NCI-H1436 (cell line): ENCODE measurements at places on chromosomes 3 and 15.

DNA sequence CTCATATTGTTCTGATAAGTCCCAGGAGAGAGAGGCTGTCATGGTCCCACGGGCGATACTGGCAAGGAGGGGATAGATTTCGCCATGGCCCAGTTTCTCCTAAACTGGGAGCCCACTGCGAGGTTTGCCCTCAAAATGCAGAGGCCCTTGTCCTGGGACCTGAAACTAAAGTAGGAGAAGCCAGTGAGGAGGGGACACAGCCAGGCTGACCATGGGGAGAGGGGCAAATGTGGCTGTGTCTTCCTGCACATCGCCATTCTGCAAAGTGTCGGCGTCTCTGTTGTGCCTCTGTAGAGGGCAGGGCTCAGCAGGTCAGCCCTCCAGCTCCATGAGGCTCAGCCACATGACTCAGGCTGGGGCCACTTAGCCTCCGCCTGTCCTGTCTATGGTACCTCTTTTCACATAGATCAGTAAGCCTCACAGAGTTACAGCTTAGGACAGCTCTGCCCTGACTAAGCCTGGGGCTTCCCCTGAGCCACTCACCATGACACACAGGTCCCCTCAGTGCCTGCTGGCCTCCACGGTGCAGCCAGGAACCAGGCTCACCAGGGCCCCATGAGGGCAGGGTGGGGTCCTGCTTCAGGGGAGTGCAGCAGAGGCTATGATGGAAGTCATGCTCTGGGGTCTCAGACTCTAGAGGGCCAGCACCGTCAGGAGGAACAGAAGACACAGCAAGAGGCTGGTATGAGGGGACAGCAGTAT is 28.6 kb upstream of the PLXNA1 start:
- no peak for DNase-seq

- DNase-seq: no peak
Observed at GRCh38 chr3:171783626-171784025, 26.7 kb downstream of the PLD1 start.

GRCh38 chr15:68979816-68980215 is 34.7 kb upstream of the NOX5 start:
- DNase-seq: no peak

- no peak for DNase-seq
Observed at GRCh38 chr3:12893247-12893646, 51.9 kb upstream of the RPL32 start.

DNA sequence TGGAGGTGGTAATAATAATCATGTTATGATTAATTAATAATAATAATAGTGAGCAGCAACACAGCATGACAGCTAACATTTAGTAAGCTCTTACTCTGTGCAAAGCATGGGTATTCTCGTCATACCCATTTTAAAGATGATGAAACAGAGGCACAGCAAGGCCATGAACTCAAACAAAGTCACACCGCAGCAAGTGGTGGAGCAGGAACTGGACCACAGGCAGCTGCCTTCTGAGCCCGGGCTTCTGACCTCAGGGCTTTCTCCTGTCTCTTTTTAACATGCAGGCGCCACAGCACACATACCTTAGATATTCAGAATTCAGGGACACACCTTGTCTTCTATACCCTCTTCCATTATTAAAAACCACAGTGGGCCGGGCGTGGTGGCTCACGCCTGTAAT is 50.7 kb upstream of the SPATA12 start:
- DNase-seq: no peak

DNA sequence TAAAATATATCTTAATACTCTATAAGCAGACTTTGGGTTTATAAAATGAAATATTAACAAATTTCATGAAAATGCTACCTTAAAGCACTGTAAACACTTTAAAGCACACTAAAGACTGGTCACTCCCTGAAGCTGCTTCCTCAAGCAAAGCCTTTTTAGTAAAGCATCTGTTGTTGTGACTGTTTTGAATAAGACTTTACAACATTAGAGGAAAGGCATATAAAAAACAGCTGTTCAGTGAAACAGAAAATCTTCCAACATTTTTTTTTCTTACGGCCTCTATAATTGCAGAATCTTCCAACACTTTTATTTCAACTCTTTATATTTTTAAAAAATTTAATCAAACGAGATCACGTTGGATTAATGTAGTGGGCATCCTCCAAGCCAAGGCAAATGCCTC is 48.1 kb downstream of the GRK7 start:
- DNase-seq: no peak

GRCh38 chr3:46183330-46183729 is 24.8 kb downstream of the CCR1 start:
- no peak for DNase-seq

- DNase-seq: no peak
Observed at GRCh38 chr3:108102420-108103039, 11.7 kb upstream of the CD47 start.

- DNase-seq: no peak
Observed at GRCh38 chr15:76274226-76274625, 37.0 kb downstream of the ETFA start.

DNA sequence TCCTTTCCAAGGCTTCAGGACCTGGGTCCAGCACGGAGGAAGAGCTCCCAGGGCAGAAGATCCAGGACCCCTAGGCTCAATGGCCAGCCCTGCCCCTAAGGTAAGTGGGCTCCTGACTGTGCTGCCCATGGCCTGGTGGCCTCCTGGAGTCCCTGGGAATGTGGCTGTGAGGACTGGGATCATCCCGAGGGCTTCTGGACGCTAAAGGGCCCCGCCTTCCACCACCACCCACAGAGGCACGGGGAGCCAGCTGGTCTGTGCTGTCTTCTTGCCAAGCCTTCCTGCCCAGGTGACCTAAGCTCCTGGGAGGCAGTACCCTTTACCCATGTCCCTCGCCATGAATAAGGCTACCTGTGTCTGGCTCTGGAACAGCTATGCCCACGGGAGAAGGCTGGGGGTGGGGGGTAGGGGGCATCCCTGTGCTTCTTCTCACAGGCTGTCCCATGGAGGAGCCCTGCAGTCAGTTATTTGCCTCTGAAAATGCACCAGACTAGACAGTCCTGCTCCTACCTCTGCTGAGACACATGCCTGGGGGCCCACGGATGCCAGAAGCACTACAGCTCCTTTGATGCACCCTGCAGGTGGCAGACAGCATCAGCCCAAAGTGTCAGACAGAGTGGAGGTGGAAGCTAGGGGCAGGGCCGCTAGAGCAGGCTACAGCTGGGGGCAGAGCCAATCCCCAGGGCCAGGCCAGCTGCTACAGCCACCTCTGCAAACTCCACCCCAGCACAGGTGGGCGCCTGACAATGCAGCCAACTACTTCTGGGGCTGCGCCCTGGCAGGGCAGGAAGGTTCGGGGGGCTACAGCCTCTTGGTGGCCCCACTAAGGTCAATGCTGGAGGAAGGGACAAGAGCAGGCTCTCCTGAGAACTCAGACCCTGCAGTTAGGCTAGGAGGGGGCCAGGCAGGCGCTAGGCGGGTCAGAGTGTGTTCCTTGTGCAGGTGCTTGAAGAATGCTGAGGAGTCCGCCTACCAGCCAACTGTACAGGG is 90.9 kb downstream of the SEC22A start:
- DNase-seq: no peak

DNA sequence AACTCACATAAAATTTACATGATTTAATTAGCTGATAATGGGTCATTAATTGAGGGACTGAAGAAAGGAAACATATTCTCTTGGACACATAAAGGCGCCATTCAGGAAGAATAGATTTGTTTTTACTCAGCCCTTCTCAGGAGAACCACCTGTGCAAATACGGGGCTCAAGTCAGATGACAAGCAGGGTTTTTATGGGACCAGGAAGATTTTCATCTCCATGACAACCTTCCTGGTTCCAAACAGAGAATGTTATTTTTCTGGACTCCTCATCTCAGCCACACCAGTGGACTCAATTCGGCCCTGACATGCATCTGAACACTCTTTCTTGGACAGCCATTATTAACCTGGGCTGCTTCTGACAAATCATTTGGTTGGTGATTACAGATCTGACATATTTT is 120.5 kb downstream of the PDZRN3 start:
- no peak for DNase-seq

DNA sequence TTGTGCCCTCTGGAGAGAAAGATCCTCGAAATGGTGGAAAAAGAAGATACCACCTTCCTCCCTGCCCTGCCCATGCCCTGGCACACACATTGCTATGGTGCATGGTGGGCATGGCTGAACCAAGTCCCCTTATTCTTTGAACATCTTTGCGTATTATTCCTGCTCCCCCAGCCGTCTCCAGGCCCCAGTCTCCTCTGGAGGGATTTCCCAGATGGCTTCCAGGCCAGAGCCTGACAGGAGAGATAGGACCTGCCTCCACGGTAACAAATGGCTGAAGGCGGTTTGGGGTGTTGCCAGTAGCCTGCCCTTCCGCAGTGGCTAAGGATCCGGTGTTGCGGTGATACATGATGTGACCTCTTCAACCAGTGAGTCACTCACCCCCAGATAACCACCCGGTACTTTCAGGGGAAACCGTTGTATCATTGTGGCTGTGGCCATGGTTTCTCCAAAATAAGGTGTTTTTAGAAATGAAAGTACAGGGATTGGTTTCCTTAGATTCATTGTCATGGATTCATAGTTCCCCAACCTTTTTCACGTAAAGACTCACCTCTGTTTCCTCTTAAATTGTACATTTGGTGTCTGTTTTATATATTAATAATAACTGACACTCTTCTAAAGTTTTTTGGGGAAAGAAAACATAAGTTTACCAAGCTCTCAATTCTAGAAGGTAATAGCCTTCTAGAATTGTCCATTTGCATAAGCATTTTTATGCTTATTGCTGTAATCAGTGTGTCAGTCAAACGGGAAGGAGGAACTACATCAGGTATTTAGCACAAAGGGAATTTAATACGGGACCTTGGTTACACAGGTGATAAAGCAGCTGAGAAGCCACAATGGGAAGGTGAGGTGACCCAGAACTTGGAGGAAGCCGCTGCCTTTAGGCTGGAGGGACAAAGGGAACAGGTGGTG is 25.9 kb downstream of the SMAD3 start:
- DNase-seq: no peak

DNA sequence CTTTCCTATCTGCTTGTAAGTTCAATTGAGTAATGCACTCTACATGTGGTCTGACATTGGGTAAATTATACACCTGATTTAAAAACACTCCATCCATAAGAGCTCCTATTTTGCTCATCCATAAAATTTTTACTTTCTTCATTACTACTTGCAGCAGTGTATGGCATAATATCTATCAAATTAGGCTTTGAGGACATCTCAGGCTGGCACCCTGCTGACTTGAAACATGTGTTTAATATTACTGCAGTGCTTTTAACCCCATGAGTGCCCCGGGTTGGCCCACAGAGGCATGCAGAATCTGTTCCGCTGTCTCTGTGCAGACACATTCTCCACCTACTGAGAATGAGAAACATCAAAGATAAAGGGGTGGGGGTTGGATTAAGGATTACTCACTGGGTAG is 249.9 kb upstream of the DNAJC19 start:
- DNase-seq: no peak

- DNase-seq: no peak
Observed at GRCh38 chr3:37115446-37115845, 58.9 kb downstream of the LRRFIP2 start.

DNA sequence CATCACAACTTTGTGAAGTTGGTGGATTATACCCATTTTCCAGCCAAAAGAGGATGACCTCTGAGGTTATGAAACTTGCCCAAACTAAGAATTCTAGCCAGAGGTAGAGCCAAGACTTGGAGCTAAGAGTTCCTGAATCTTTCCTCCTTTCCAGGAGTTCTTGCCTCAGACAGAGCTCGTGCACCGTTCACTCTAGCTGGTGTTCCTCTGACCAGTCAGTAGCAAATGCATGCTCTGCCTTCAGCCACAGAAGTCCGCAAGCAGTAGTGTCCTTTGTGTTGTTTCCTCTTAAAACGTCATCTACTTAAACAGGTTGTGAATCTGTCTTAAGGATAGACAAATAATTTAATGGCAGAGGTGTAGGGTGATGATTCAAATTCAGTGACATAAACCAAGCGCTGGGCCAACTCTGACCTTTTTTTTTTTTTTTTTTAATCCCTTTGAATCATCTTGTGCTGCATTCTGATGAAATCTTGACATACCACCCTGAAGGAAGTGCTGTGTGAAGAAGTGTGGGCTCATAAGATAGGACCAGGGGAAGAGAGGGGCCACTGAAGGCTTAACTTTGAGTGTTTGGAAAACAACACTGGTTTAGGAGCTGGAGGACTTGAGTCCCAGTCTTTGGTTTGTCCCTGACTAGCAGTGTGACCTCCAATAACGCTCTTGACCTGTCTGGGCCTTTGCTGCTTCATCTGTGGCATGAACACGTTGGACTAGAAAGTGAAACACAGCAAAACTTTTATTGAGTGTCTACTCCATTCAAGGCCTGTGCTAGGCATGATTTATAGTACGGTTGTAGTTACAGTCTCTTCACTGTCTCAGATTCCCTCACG is 53.4 kb downstream of the ITPR1 start:
- DNase-seq: no peak

GRCh38 chr3:85474241-85474640 is 515.5 kb downstream of the CADM2 start:
- peak; percentile 21 for DNase-seq

DNA sequence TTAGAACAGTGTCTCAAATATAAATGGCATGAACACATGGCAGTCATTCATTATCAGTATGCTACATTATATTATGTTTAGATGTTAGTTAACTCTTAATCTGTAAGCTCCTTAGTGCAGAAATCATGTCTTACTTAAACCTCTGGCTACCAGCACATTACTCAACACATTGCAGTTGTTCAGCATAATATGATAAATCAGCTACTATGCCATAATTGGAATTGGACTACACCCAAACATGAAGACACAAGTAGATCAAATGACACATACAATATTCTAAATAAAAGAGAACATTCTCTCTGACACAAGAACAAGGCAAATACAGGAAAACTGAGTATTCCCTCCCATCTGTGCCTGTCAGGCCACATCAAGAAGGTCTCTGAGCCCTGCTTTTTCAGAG is 116.1 kb downstream of the PCCB start:
- peak; percentile 7 for DNase-seq

GRCh38 chr3:79551997-79552396 is 215.8 kb downstream of the ROBO1 start:
- no peak for DNase-seq

- no peak for DNase-seq
Observed at GRCh38 chr3:53040351-53040820, 5.5 kb downstream of the SFMBT1 start.

- DNase-seq: no peak
Observed at GRCh38 chr15:85786781-85787114, 8.0 kb downstream of the KLHL25 start.
